ENCODE measurements at places on chromosomes 16 and 17.

- no peak for DNase-seq
Measured at GRCh38 chr17:21295036-21295952, 10.8 kb downstream of the MAP2K3 start.

DNA sequence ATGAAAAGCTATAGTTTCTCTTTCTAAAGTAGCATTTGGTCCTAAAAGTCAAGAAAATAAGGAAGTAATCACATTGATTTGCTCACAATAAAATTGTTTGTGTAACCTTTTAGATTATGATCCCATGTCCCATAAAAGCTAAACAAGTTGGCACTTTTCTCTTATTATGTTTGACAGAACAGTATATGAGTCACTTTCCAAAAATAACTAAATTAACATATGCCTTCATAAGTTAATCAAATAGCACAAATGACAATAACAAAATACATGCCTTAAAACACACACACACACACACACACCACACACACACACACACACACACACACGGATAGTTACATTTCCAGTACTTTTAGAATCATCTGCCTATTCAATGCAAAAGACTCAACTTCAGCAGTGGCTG, 2.8 kb downstream of the MED13 start:
- no peak for DNase-seq

DNA sequence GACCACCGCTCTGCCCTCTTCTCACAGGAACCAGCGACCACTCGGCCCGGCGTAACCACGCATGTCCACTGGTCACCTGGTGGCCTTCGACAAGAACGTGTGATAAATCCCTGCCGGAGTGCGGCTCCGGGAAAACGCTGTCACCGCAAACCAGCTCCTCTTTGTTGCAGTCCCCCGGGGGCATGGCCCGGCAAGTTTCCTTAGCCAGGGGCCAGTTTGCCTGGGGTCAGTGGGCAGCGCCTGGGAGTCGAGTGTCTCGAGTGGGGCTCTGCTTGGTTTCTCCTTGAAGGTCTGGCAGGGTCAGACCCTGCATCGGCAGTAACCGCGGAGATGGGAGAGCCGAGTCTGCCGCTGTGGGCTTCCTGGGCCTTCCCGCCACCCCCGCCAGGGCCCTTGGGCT, 52.5 kb downstream of the JPH3 start:
- no peak for DNase-seq

- DNase-seq: no peak
Measured at GRCh38 chr17:4953451-4953961, 2.6 kb downstream of the ENO3 start.

GRCh38 chr16:57258226-57258909, 13.3 kb downstream of the ARL2BP start:
- DNase-seq: no peak

- no peak for DNase-seq
Measured at GRCh38 chr16:30377050-30377811, 2.6 kb downstream of the MYL11 start.

DNA sequence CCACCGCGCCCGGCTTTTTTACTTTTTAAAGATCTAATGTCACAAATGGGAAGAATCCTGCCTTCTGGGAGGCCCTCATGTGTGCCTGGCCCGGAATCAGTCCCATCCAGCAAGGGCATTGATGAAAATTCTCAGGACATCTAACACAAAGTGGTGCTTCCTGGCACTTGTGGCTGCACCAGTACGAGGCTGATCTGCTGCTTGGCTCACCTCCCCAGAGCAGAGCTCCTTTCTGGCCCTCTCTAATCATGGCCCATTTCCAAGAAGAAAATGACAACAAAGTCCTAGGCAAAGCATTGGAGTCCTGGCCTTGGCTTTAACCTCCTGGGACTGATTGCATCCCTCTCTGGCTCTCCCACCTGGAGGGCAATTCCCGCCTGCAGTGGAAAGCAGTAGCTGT, 50.7 kb upstream of the SIAH1 start:
- no peak for DNase-seq

DNA sequence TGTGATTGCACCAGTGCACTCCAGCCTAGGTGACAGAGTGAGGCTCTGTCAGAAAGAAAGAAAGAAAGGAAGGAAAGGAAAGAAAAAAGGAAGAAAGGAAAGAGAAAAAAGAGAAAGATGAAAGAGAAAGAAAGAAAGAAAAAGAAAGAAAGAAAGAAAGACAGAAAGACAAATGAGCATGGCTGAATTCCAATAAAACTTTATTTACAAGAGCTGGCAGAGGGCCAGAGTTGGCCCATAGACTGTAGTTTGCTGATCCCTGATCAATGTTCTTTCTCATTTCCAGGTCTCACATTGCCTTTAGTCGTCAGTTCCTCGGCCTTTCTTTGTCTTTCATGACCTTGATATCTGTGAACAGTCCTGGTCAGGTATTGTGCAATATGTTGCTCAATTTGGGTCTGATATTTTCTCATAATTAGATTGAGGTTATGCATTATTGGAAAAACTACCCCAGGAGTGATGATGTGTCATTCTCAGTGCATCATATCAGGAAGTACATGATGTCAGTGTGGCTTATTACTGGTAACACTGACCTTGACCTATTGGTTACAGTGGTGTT, 68.5 kb upstream of the MED9 start:
- no peak for DNase-seq

GRCh38 chr17:58339755-58340404, 11.3 kb upstream of the TSPOAP1 start:
- peak; percentile 29 for DNase-seq

GRCh38 chr16:268141-269053, 7.3 kb downstream of the RGS11 start:
- DNase-seq: peak; percentile 5

GRCh38 chr16:89505204-89506112, 2.7 kb upstream of the SPG7 start:
- DNase-seq: peak; percentile 77

- no peak for DNase-seq
Measured at GRCh38 chr17:75481194-75482068, 25.0 kb downstream of the TMEM94 start.

GRCh38 chr16:82715833-82716232, 89.1 kb downstream of the CDH13 start:
- no peak for DNase-seq

GRCh38 chr17:1416414-1416813, 16.4 kb upstream of the YWHAE start:
- DNase-seq: no peak

- DNase-seq: no peak
Measured at GRCh38 chr17:81438688-81439087, 43.4 kb downstream of the BAHCC1 start.

DNA sequence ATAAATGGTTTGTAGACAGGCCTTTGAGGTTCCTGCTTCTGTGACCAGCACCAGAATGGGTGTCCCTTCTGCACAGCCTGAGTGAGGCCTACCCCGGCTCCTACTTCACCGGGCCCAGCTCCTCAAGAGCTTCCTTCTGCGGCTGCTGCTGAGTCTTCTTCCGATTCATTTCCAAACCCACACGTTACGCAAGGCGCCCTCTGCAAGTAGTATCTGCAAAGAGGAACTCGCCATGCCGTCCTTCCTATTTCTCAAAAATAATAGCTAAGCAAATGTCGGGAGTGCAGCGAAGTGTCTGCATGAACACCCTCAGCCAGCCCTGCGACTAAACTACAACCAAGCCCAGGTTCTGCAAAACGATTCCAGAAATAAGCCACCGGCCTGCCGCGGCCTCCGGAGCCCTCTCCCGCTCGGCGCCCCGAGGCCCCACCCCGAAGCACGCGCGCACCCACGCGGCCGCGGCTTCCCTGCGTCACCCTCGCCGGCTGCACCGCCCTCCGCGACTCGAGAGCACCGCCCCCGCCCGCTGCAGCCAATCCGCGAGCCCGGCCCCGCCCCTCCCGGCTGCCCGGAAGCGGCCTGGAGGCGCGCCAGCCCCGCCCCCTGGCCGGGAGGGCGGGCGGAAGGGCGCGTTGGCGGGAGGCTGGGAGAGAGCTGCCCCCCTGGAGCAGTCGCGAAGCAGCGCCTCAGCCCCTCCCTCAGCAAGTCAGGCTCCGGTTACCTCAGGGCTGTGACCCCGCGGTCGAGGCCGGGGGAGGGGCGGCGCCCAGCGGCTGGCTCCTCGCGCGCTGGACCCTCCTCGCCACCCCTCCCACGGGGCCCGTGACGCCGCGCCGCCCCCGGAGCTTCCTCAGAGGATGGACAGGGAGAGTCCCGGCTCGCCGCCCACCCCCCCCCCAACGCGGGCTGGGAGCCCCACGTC, 8.3 kb downstream of the MNT start:
- DNase-seq: peak; percentile 96

GRCh38 chr17:64103391-64104364, 26.3 kb downstream of the ERN1 start:
- peak; percentile 34 for DNase-seq

GRCh38 chr17:77083531-77083930, 57.2 kb upstream of the SEC14L1 start:
- DNase-seq: no peak

DNA sequence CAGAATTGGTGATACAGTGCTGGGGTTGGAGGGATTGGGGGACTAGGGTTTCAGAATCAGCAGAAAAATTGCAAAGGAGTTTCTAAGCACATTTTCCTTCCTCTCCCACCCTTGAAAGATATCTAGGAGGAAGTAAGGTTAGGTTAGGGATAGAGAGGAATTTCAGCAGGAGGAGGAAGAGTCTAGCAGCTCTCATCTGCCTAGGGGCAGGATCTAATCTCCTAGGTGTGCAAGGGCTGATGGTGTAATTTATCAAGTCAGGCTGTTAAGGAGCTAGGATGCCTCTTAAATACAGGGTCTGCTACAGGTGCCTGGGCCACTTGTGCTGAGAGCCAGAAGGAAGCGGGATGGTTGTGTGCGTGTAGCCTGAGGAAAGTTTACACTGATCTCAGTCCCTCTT, 1.8 kb upstream of the HNF1B start:
- DNase-seq: no peak

GRCh38 chr16:71771571-71771970, 37.1 kb downstream of the AP1G1 start:
- DNase-seq: no peak

GRCh38 chr17:42517516-42517915, 18.5 kb upstream of the NAGLU start:
- DNase-seq: peak; percentile 57

DNA sequence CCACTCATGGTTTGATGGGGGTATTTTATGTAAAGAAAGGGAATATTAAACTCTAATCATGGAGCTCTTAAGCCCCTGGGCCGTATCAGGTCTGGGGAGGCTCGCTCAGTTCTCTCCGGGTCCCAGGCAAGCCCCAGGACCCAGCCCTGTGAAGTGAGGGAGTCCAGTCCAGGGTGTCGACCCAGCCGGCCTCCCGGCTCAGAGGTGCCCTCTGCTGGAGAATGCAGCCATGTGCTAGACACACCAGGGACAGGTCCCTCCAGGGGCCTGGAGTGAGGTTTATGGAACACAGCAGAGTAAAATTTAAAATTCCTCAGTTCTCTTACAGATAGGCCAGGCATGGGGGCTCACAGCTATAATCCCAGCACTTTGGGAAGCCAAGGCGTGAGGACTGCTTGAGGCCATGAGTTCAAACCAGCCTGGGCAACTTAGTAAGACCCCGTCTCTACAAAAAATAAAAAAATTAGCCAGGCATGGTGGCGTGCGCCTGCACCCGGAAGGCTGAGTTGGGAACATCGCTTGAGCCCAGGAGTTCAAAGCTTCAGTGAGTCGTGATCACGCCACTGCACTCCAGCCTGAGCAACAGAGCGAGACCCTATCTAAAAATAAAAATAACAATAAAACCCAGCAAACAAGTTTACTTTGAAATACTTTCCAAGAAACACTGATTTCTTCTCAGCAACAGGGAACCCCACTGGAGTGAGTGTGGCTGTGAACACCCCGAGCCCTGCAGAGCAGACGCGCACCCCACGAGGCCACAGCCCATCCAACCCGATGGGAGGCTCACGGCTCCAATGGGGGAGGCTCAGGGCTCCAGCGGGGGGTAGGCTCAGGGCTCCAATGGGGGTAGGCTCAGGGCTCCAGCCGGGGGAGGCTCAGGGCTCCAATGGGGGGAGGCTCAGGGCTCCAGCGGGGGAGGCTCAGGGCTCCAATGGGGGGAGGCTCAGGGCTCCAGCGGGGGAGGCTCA, 72.2 kb downstream of the ZNF778 start:
- DNase-seq: peak; percentile 51

DNA sequence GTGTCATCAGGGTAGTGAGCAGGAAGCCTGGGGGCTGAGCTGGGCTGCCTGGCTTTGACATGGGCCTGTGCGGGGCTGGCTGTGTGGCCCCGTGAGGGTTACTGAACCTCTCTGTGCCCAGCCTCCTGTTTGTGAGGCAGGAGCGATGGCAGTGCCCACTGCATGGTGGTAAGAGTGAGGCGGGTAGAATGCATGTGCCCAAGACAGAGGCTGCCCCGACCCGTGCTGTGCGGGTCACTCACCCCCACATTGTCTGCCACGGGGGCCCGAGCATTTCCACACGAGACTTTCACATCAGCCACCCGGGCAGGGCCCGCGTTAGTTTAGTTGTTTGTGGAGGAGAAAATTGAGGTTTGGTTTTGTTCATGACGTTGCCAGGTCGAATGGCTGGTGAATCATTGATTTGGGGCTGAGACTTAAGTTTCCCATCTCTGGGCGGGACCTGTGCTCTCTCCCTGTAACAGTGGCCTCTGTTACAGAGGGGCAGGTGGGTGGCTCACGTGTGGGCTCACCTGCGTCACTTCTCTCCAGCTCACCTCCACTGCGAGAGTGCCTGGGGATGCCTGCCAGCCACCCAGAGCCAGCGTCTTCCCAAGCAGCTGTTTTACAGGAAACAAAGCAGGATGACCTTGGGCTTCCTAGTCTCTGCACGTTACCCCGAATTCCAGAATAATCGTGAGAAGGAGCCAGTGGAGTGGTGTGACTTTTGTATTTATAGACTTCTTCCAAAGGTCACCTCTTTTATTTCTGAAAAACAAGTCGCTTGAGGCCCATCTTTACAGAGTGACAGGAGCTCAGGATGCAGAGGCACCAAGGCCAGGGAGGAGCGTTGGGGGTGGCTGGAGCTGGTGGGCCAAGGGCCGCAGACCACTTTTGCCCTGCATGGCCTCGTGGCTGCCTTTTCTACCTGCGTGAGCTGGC, 150.6 kb downstream of the RPTOR start:
- DNase-seq: no peak

DNA sequence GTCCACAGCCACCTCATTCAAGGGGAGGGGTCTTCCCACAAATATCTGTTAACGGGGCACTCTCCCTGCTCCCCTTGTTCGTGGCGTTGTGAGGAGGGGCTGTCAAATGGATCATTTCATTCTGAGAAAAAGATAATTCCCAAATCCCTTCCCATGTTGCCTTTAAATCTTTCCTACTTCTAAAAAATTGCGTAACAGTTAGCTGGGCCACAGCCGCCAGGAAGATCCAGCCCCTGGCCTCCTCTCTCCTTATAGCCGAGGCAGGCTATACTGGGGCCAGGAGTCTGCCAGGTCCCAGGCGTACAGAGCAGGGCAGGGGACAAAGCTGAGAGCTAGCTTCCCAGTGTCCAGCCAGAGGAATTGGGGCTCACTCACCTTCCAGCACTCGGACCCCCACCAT, 430 bp downstream of the C16orf89 start:
- no peak for DNase-seq

Data from GM06990 (cell line).